ENCODE measurements at places on chromosomes 5 and 9. TPM values are rescaled to one million over a fixed set of nuclear protein-coding genes. Genes with fewer than 3 reads are reported as not detected.

The ECPAS gene
- 35.3 TPM for total RNA-seq

The SV2C gene
- total RNA-seq, result not detected

The CDH6 gene
- total RNA-seq, result 0.78 TPM

The NMUR2 gene
- total RNA-seq, result not detected

The TUSC1 gene
- 24.4 TPM for total RNA-seq

The ZFYVE16 gene
- 19.5 TPM for total RNA-seq

- H3K4me3 ChIP-seq, result no peak overlapping the region
- DNase-seq, result peak; percentile 79
- no peaks in the 10 kb centered on the region for H3K36me3 ChIP-seq
- H3K27me3 ChIP-seq, result no peaks in the 10 kb centered on the region
- peak overlapping the region; percentile 83 for H3K27ac ChIP-seq
- H3K4me1 ChIP-seq, result peaks cover 33% of the 10 kb centered on the region
Observed at GRCh38 chr9:134283111-134283515, 43.1 kb upstream of the RXRA start.

DNA sequence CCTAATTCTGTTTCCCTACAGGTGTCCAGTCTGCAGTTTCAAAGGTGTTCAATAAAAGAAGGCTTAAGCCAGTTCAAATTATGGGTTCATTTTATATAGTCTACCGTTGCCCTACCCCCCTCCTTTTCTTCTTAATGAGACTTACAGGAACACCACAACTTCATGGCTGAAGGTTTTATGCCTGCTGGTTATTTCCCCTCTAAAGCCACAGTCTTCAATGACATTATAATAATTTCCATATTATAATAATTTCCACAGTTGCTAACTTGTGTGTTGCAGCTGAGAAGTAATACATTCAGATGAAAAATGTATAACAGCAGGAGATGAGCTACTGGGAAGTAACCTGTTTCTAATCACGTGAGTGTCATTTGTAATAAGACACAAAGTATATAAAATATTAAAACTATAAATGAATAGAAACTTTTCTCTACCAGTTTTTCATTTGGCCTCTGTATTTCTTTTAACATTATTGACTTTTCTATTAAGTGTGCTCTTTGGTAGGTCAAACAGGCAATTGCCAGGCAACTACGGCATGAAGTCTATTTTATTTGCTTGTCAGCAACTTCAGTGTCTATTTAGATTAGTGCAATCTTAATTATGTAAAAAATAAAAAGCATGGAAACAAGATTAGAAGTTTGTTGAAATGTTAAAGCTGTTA lies 120.5 kb upstream of the HMHB1 start:
- H3K27ac ChIP-seq, result no peak overlapping the region
- H3K27me3 ChIP-seq, result no peaks in the 10 kb centered on the region
- no peaks in the 10 kb centered on the region for H3K4me1 ChIP-seq
- no peak for DNase-seq

- H3K27me3 ChIP-seq, result no peaks in the 10 kb centered on the region
- DNase-seq, result no peak
- peaks cover 26% of the 10 kb centered on the region for H3K4me1 ChIP-seq
- H3K4me3 ChIP-seq, result peak overlapping the region; percentile 16
- H3K36me3 ChIP-seq, result no peaks in the 10 kb centered on the region
Observed at GRCh38 chr9:121500165-121500478, 478 bp upstream of the GGTA1 start.

DNA sequence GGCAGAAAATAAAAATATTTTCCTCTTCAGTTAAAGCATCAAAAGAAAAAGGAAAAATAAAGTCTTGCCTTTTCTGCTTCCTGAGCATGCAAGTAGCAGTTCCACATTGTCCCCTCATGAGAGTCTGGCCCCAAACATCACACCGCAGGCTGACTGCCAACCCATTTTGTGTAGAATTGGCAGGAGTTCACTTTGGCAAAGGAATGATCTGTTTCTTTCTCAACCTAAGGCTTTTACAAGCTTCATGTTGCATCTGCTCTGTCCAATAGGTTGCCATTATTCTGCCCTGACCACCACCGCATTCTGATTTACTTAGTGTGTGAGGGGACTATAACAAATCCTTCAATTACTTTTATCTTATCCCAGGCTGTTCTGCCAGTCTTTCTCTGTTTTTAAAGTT lies 249.5 kb downstream of the ISL1 start:
- DNase-seq, result no peak
- no peaks in the 10 kb centered on the region for H3K36me3 ChIP-seq
- H3K4me3 ChIP-seq, result no peak overlapping the region
- H3K4me1 ChIP-seq, result no peaks in the 10 kb centered on the region

DNA sequence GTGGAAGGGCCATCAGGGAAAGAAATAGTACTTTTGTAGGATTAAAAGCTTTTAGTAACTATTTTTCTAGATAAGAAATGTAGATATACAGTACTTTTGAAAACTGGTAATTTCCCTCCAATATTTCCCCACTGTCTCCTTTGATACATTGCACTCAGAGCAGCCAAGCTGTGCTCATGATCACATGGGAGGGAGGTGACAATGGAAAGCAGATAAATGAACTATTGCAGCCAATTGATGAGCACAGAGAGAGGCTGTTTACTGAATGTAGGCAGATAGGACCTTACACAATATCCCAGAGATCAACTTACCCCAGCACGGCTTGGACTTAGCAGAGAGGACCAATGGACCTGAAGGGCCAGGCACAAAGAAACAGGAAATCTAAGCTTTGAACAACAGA lies 178.0 kb upstream of the NREP start:
- H3K36me3 ChIP-seq, result no peaks in the 10 kb centered on the region
- H3K4me3 ChIP-seq, result no peak overlapping the region
- no peak overlapping the region for H3K27ac ChIP-seq
- no peaks in the 10 kb centered on the region for H3K27me3 ChIP-seq
- no peak for DNase-seq
- H3K4me1 ChIP-seq, result no peaks in the 10 kb centered on the region

DNA sequence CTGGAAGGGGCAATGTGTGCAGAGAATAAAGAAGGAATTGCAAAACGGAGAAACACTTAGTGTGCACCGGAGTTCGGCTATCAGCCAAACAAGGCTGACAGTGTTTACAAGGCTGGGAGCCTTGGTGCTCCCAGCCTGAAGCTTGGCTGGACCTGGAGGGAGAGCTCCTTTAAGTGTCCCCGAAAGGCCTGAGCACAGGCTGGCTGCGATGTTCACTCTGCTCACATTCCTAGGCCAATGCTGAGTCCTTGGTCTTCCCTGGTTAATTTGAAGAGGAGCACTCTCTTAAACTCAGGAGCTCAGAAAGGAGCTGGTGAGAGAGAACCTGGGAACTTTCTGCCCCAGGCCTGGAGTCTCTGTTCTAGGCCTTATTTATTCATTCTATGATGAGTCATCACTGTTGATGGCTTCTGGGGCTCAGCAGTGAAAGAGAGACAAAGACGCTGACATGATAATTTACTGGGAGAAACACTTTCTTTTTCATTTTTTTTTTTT lies 88.6 kb upstream of the MYO10 start:
- H3K4me1 ChIP-seq, result no peaks in the 10 kb centered on the region
- H3K4me3 ChIP-seq, result no peak overlapping the region
- no peaks in the 10 kb centered on the region for H3K36me3 ChIP-seq
- no peaks in the 10 kb centered on the region for H3K27me3 ChIP-seq
- no peak for DNase-seq
- no peak overlapping the region for H3K27ac ChIP-seq

DNA sequence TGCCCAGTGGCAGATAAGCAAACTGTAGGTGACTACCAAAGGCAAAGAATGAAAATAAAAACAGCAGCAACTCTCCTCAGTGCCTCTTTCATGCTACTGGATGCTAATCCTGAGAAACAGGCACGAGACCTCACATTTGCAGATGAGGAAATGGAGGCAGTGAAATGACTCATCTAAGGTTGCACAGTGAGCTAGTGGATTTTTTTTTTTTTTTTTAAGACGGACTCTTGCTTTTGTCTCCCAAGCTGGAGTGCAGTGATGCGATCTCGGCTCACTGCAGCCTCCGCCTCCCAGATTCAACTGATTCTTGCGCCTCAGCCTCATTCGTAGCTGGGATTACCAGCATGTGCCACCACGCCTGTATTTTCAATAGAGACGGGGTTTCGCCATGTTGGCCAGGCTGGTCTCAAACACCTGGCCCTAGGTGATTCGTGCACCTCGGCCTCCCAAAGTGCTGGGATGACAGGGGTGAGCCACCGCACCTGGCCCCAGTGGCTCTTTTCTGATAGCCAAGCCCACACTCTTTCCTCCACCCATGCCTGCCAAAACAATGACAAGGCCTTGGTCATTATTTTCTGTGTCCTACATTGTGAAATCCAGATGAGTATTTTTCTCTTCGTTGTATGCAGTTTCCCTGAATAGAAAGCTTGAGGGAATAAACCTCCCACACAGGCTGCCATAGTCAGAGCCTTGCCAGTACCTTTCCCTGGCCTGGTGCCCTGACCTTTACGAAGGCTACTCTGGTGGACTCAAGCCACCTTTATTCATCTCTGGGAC lies 19.2 kb downstream of the DOCK2 start:
- no peak for DNase-seq
- no peak overlapping the region for H3K27ac ChIP-seq
- no peaks in the 10 kb centered on the region for H3K36me3 ChIP-seq
- H3K4me3 ChIP-seq, result no peak overlapping the region
- no peaks in the 10 kb centered on the region for H3K27me3 ChIP-seq
- no peaks in the 10 kb centered on the region for H3K4me1 ChIP-seq

- no peak overlapping the region for H3K4me3 ChIP-seq
- no peaks in the 10 kb centered on the region for H3K36me3 ChIP-seq
- H3K27me3 ChIP-seq, result no peaks in the 10 kb centered on the region
- no peaks in the 10 kb centered on the region for H3K4me1 ChIP-seq
- no peak overlapping the region for H3K27ac ChIP-seq
Observed at GRCh38 chr9:122202111-122202510, 26.6 kb downstream of the LHX6 start.

GRCh38 chr5:90967443-90967842 lies 408.8 kb downstream of the ADGRV1 start:
- DNase-seq, result no peak
- H3K36me3 ChIP-seq, result no peaks in the 10 kb centered on the region
- no peaks in the 10 kb centered on the region for H3K4me1 ChIP-seq
- H3K27ac ChIP-seq, result no peak overlapping the region
- no peaks in the 10 kb centered on the region for H3K27me3 ChIP-seq
- H3K4me3 ChIP-seq, result no peak overlapping the region

- no peaks in the 10 kb centered on the region for H3K27me3 ChIP-seq
- no peak overlapping the region for H3K4me3 ChIP-seq
- H3K4me1 ChIP-seq, result no peaks in the 10 kb centered on the region
- no peak for DNase-seq
- H3K36me3 ChIP-seq, result no peaks in the 10 kb centered on the region
- H3K27ac ChIP-seq, result no peak overlapping the region
Observed at GRCh38 chr9:98409719-98410118, 154.3 kb upstream of the TBC1D2 start.

GRCh38 chr5:51484326-51484725 lies 101.1 kb downstream of the ISL1 start:
- no peaks in the 10 kb centered on the region for H3K27me3 ChIP-seq
- no peaks in the 10 kb centered on the region for H3K4me1 ChIP-seq
- DNase-seq, result no peak
- no peak overlapping the region for H3K4me3 ChIP-seq

GRCh38 chr5:100668511-100668910 lies 133.3 kb downstream of the FAM174A start:
- DNase-seq, result no peak
- no peaks in the 10 kb centered on the region for H3K36me3 ChIP-seq
- H3K4me1 ChIP-seq, result no peaks in the 10 kb centered on the region
- no peaks in the 10 kb centered on the region for H3K27me3 ChIP-seq
